Neural crest cell (in vitro differentiated cells): ENCODE measurements at places on chromosomes 1 and 21.

- DNase-seq: no peak
Measured at GRCh38 chr1:82948386-82948785, 1050.5 kb downstream of the TTLL7 start.

GRCh38 chr1:102593276-102593675 is 515.0 kb downstream of the COL11A1 start:
- no peak for DNase-seq

DNA sequence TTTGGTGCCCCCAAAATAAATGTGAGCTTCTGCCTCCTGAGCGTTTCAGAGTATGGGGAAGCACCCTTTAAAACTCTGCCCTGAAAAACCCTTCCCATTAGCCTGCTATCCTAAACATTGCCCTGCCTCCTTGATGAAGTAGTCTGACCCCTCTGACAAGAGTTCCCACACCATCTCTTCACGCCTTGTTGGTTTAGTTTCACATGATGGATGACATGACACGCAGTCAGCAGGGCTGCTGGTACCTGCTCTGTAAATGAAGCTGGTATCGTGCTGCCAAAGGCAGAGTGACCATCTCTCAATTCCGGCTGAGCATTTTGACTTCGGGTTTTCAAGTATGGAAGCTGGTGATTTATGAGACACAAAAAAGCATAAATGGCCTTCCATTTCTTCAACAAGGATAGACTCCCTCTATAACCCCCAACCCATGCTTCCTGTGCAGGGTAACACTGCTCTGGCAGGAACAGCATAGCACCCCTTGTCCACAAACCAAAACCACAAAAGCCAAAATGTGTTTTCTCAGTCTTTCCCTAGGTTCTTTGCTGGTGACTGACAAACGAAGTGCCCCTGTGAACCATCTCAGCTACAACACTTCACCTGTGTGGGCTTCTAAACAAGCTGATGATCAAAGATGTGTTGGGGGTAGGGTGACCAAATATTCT is 444.6 kb downstream of the NUF2 start:
- DNase-seq: no peak

DNA sequence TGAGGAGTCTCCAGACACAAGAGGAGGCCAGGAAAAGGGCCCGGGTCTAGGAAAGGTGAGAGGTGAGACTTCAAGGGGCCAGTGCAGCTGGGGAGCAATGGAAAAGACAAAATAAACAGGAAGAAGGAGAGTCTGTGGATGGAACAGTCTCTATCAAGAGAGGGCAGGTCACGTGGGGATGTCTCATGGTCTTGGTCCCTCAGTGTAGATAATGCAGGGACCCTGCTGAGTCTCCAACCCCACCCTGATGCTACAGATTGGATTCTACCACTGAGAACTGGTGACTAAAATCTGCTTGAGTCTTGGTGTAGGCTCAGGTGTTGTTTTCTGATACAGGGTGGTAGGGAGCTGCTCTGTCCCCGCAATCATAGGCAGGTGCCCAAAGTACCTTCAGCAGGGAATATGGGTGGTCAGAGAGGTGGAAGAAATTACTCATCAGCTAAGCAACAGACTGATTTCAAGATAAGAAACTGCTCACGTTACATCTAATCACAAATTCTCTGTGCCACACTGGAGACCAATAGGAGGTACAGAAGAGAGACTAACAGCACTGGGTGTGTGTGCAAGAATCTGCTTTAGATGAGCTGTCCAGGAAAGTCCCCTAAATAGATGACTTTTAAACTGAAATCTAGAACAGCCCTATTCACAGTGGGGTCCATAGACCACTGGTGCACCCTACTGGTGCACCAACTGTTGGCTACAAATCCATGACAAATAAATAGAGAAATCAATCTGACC is 101.5 kb upstream of the TLR5 start:
- no peak for DNase-seq

DNA sequence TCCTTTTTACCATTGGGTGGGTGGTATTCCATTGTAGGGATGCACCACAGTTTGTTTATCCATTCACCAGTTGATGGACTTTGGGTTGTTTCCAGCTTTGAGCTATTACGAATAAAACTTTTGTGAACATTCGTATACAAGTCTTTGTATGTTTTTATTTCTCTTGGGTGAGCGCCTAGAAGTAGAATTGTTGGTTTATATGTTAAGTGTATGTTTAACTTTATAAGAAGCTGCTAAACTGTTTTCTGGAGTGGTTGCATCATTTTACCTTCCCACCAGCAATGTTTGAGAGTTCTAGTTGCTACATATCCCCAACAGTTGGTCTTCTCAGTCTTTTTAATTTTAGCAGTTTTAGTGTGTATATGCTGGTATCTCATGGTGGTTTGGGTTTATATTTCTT is 132.5 kb downstream of the PEX14 start:
- DNase-seq: no peak

DNA sequence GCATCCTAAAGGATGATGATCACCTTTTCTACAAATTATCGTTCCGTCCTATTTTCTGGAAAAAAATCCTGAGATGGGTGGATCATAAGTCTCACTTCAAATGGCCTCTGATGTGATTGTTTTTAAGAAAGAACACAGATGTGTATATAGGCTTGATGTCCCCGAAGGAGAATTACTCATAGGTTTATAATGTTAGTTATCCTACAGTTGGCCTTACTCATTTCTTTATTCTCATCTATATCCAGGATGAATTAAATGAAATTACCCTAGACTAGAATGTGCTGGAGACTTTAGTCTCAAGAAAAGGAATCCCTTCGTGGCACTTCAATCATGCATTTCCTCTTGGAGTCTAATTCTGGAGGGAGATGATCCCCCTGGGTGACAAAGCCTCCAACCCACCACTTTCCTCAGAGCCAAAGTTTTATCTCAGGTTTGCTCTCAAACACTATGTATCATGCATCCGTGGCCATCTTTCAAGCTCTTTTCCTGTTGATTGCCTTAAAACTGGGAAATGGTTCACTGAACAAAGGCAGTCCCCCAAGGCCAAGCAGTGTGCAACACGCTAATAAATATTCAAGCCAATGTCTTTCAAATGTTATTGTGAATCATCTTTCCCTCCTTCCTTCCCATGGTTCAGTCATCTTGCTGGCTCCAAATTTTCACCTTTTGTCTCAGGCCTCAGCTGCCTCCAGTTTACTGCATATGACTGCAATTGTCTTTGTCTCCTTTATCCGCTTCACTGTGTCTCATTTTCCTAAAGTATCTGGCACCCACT is 32.5 kb upstream of the SMYD2 start:
- DNase-seq: no peak

GRCh38 chr1:104780470-104781078 is 1030.9 kb downstream of the AMY1C start:
- DNase-seq: peak; percentile 23

DNA sequence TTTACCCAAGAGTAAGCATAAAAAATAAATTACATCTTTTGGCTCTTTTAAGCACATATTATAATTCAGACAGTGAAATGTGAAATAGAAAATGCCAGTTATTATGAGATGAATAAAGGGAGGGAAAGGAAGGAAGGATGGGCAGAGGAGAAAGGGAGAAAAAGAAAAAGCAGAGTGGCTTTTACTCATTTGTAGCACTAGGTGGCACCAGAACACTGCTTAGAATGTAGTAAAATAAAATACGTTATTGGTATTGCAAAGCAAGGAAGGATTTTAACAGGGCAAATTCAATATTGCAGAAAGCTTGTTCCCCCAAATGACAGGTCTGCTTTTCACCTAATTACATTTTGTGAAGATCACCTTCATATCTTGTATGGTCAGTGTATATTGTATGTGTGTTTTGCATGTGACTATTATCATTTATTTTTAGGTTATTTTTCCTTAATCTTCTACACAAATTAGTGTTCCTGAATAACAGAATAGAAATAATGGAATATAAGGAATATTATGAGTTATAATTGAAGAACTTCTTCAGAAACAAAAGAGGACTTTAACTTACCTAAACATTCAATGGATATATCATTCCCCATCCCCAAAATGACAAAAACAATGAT is 9.1 kb upstream of the PCNX2 start:
- no peak for DNase-seq

DNA sequence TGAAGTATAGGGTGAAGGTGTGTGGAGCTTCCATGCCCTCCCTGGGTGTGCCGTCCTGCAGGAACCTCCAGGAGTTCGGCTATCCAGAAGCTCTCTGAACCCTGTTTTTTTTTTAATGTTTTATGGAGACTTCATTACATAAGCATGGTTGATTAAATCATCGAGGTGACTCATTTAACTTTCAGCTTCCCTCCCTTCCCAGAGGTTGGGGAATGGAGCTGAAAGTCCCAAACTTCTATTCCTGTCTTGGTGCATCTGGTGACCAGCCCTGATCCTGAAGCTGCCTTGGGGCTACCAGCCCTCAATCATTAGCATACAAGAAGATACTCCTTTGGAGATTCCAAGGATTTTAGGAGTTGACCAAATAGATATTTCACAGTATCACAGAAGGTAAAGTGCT is 9.5 kb downstream of the RRP15 start:
- no peak for DNase-seq

GRCh38 chr21:29557200-29557599 is 258.5 kb downstream of the BACH1 start:
- DNase-seq: no peak

GRCh38 chr21:28337315-28337714 is 655.4 kb downstream of the LTN1 start:
- DNase-seq: no peak

DNA sequence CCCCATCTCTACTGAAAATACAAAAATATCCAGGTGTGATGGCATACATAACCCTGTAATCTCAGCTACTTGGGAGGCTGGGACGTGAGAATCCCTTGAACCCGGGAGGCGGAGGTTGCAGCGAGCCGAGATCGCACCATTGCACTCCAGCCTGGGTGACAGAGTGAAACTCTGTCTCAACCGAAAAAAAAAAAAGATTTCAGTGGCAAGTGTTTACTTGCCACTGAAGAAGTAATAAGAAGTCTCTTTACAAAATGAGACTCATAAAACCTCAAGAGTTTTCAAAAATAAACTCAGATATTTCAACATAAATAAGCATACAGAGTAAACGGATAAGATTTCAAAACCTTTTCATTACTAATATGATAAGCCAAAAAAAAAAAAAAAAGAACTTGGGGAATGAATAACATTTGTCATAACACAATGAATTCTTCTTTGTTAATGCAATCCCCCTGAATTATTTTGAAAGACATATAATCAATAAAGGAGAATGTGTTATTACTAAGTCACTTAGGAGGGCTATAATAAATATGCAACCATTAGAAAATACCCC is 34.2 kb upstream of the EXO1 start:
- DNase-seq: no peak

DNA sequence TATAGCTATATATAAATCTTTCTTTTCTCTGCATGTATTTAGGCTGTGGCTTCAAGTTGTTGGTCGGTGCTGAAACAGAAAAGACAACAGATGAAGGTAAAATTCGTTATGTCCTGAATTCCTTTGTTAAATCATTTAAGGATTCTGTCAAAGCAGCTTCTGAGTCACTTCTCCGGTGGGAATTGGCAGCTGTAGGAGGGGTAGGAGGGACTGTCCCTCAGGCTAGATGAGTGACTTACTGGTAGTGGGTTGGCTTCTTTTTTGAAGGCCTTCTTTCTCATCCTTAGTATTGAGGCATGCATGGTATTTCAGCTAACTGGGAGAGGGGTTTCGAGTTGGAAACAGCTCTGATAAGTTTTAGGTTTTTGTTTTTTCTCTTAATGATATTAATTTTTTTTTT is 22.1 kb upstream of the NEXN start:
- no peak for DNase-seq

GRCh38 chr1:102100666-102101065 is 103.9 kb upstream of the OLFM3 start:
- no peak for DNase-seq

DNA sequence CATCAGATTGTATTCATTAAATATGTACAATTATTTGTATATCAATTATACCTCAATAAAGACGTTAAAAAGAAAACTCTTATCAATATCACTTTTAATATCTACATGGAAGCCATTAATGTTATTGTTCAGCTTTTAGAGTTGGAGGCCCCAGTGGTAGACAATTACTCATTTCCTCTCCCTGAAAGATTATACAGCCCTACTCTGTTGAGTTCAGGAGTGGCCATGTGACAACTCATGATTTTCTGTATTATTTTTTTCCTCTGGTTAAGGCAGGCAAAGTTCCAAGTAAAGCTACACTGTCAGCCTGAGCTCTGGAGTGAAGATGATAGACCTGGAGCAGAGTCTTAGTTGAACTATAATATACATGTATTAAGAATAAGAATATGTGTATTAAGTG is 247.9 kb upstream of the B3GALT2 start:
- no peak for DNase-seq

- DNase-seq: no peak
Measured at GRCh38 chr1:56045062-56045461, 534.3 kb downstream of the PLPP3 start.

- no peak for DNase-seq
Measured at GRCh38 chr1:164671966-164672571, 113.1 kb downstream of the PBX1 start.

DNA sequence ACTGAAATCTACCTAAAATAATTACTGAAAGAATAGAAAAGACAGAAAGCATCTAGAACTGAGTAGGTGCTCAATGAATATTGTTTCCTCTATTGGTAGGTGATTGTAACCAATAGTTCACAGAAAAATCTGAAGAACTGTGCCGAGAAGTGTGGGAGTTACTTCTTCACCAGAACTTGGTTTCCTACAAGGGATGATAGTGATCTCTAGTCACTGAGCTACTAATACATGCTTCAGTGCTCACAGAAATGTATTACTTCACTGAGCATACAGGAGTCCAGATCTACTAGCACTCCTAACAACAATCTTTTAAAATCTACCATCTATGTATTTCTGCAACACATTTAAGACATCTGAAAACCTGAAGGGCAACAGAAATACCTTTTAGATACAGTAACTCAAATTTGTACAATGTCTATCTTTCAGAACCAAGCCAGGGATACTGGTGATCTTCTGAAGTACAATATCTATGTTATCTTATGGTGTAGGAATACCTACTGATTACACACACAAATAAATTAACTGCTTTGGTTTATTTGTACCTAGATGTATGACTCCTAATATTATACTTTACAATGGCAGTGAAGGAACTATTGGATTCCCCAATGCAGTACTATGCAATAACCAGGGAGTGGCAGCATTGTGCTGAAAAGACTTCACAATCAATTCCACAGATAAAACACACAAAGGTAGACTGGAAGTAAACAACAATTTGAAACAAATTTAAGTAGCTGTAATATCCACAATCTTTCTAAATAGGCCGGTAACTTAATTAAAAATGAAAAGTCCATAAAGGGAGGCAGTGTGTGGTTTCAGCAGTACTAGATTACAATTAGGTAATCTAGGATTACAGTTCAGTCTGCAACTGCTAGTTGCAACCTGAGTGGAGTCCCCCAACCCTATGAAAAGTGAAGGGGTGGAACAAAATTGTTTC is 243.0 kb downstream of the SLC45A1 start:
- DNase-seq: peak; percentile 13

- peak; percentile 31 for DNase-seq
Measured at GRCh38 chr1:44407430-44408211, 2.6 kb downstream of the RNF220 start.

GRCh38 chr1:68442006-68442405 is 7.7 kb downstream of the RPE65 start:
- no peak for DNase-seq

DNA sequence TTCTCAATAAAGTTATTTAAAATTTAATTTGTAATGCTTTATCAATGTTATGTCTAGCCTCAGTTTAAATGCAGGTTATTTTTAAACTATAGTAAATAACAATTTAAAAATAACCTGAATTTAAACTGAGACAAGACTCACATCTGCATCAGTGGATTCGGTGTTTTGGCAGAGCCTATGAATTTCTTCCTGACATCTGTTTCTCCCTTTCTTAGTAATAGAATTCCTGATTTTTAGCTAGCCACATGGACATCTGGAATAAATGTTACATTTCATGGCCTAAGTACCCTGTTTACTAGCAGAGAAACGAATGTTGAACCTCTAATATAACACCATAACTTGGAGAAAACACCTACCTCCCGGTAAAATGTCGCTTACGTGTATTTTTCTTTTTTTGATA is 1141.6 kb upstream of the ADGRL2 start:
- no peak for DNase-seq
